ENCODE measurements at places on chromosomes 7 and 10. TPM values are rescaled to one million over a fixed set of nuclear protein-coding genes. Genes with fewer than 3 reads are reported as not detected.

- peak; percentile 64 for DNase-seq
Observed at GRCh38 chr7:132789281-132789680, 213.0 kb upstream of the PLXNA4 start.

DNA sequence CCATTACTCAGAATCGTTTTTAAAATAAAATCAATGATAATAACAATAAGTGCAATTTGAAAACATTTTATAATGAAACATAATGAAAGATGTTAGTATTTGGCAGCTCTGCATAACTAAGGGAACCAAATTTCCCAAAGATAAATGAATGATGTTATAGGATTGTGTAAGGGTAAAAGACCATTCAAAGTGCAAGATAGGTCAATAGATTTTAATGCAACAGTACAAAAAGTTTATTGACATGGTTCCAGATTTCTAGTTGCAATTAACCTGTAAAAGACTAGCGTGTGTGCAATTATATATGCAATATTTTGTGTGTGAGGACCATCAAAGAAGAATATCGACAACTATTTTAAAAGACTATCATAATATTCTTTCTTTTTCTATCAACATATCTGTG is 122.3 kb downstream of the MDFIC start:
- no peak for DNase-seq

GRCh38 chr10:125134483-125134848 is 25.9 kb downstream of the CTBP2 start:
- no peak for DNase-seq

GRCh38 chr7:37540917-37541316 is 92.3 kb upstream of the ELMO1 start:
- no peak for DNase-seq

- no peak for DNase-seq
Observed at GRCh38 chr10:99685597-99685967, 26.3 kb downstream of the ENTPD7 start.

DNA sequence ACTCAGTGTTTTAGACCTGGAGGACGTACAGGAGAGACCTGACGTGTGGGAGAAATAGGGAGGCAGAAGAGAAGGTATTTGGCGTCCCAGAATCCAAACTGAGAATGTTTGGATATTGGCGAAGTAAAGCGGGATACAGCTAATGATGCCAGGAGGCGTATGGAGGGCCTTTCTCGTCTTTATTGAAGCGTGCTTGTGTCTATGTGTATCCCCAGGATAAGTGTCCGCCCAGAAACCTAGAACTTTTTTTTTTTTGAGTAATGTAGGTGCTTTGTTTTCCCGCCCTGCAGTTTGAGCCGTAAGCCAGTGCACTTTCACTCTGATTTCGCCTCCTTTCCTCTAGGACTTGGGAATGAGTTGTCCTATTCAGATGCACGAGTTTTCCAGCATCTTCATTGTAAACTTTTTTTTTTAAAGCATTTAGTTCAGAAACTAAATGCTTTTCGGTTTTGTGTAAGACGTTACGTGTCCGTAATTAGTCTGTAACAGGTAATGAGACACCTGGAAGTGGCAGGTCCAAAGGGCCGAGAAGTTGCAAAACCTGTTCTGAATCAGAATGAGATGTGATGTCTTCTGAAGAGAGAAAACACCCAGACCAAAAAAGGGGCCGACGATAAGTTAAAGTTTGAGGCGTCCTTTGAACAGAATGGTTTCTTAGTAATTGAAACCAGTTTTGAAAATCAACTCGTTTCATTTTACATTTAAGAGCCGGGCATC is 746 bp downstream of the ARL5B start:
- DNase-seq: peak; percentile 14

DNA sequence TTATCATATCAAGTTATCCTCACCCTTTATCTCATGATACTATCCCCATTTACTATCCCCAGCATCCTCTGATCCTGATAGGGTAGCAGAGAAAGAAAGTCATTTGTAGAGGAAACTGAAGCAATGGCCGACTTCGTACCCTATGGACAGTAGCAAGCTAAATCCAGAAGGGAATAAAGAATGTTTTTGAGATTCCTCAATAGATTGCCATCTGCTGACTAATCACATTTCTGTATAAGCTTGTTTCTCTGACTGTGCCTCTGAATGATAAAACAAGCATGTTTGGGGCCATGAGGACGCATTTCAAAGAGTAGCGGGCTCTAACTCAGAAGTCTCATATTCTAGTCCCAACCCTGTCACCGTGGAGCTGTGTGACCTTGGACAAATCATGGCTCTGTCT is 13.2 kb upstream of the FAM107B start:
- DNase-seq: no peak

- no peak for DNase-seq
Observed at GRCh38 chr7:106655703-106656498, 5.1 kb downstream of the CCDC71L start.

The ABCA13 gene
- total RNA-seq: 0.06 TPM

The IGFBP1 gene
- 2.6 TPM for total RNA-seq

The SPDYE1 gene
- total RNA-seq: not detected
